ENCODE measurements at places on chromosomes 3 and 15.

GRCh38 chr3:195297446-195297845, 26.5 kb upstream of the XXYLT1 start:
- no peak for DNase-seq

GRCh38 chr3:32256206-32256605, 17.7 kb downstream of the CMTM8 start:
- DNase-seq: no peak

GRCh38 chr3:127427156-127427555, 139.3 kb upstream of the PRR20G start:
- peak; percentile 72 for DNase-seq

DNA sequence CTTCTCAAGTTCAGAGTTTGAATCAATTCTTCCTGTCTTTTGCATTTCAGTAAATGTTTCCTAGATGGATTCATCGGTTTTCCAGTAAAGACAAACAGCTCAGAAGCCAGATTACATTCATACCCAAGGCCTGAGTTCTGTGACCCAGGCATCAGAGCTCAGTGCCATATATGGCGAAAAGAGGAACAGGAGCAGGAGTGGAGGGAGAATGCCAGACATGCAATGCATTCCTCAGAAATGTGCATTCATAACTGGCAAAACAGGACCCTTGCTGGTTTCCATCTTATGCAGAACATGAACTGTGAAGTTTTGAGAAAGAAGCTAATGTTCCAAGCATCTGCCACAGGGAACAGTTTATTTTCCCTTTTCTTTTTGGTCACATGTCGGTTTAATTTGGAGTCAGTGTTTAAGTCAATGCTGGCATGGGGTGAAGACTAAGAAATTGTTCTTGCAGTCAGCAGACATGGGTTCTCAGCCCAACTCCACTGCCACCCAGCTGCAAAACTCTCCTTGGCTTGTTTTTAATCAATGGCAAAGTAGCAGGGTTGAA, 116.5 kb downstream of the LPP start:
- no peak for DNase-seq

GRCh38 chr3:111956449-111956848, 22.4 kb upstream of the ABHD10 start:
- DNase-seq: no peak

GRCh38 chr3:129526121-129526900, 2.1 kb upstream of the RHO start:
- DNase-seq: no peak

DNA sequence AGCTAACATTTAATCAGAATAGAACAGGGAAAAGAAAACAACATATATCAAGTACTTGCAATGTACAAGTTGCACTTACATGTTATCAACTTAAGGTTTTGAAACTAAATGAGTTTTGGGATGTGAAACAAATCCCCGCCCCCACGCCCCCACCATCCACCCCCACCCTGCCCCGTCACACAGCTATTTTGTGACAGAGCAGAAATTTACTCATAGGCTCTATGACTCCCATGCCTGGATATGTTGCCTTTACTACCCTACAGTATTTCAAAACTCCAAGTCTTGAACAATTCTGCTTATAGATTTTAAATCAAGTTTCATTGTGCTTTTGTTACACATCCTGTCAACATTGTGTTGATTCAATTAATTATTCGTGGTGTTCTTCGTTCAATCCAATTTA, 18.1 kb upstream of the IL1RAP start:
- no peak for DNase-seq

DNA sequence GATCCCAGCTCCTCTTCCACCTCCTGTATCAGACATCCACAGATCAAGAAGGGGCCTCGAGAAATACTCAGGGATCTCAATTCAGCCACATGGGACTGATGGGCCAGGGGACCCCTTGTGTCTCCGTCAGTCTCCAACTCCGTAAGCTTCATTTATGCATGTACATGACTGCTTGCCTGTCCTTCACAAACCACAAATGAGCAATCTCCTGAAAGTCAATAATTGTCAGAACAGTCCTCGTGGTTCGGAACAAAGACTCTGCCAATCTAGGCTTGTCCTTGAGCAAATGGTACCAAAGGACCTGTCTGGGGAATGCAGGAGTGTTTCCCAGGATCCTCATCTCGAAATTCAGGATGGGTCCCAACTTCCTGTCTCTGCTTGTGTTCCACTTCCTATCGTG, 20.8 kb downstream of the SLC12A8 start:
- no peak for DNase-seq

GRCh38 chr15:60593170-60593478, 114.2 kb upstream of the ICE2 start:
- DNase-seq: no peak

DNA sequence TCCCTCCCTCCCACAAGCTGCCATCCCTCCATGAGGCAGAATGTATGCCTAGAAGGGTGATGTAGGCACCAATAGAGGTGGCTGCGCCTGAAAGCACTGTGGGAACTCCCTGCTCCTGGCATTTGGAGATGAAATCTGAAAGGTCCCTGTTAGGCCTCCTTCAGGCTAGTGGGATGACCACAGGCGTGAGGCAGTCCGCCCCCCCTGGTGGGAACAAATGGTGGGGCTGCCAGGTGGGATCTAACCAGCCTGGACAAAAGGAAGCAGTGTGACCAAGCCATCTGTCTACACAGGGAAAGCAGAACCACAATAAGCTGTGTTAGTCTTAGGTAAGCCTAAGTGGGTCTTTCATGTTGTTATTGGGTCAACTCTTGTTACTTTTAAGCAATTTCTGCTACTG, 25.3 kb downstream of the IL5RA start:
- no peak for DNase-seq

DNA sequence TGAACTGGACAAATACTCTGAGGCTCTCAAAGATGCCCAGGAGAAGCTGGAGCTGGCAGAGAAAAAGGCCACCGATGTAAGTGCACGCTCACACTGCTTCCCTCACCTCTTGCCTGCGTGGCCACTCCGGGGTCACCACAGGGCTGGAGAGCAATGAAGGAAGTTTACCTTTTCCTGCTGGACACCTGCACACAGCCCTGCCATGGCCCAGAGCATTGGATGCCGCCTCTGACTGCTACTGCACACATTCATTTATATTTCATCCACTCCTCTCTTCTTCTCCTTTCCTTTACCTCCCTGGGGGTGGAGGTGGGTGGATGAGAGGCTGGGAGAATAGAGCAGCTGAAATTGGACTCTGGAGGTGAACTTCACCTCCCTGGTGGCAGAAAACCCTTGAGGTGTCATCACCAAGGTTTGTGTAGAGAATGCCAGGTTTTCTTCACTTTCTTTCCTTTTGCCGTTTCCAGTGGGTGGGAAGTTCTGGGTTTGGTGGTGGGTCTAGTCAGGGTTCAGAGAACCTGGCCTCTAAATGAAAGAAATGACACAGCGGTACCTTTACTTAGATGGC, 1.6 kb downstream of the TPM1 start:
- no peak for DNase-seq

DNA sequence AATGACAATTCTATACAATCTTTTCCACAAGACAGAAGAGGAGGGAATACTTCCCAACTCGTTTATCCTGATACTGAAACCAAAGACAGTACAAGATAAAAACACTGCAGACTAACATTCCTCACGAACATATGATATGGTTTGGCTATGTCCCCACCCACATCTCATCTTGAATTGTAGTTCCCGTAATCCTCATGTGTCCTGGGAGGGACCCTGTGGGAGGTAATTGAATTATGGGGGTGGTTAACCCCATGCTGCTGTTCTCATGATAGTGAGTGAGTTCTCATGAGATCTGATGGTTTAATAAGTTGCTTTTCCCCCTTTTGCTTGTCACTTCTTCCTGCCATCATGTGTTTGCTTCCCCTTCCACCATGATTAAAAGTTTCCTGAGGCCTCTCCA, 83.9 kb upstream of the PROK2 start:
- no peak for DNase-seq

GRCh38 chr3:46662771-46663551, 30.5 kb downstream of the ALS2CL start:
- peak; percentile 94 for DNase-seq

DNA sequence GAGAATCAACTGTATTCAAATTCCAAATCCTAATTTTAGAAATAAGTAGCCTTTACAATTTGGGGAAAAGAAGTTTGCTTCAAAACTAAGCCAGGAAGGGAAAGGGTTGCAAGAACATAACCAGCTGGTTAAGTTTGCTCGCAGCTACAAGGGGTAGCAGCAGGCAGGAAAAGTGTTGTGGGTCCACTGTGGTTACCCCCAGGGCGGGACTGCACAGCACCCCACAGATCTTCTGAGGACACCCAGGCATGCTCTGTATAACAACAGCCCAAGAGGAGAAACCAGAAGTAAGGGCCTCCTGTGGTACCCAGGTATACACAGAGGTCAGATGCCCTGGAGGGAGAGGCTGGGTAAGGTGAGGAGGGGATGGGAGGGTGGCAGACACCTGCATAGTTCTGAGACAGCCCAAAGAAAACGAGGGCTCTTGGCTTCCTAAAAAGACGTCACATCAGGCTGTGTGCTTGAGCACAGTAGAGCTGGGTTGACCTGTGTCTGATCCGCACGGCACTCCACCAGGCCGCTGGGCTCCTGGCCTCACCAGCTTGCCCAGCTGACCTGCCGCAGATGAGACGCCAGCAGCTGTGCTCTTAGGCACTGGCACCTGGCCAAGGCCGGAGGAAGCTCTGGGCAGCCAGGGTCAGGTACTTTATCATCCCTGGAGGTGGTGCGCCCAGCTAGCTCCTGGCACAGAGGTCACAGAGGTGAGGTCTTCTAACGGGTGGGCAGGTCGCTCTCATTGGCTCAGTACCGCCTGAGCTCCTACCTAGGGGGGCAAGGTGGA, 81.8 kb upstream of the SNRPA1 start:
- no peak for DNase-seq

DNA sequence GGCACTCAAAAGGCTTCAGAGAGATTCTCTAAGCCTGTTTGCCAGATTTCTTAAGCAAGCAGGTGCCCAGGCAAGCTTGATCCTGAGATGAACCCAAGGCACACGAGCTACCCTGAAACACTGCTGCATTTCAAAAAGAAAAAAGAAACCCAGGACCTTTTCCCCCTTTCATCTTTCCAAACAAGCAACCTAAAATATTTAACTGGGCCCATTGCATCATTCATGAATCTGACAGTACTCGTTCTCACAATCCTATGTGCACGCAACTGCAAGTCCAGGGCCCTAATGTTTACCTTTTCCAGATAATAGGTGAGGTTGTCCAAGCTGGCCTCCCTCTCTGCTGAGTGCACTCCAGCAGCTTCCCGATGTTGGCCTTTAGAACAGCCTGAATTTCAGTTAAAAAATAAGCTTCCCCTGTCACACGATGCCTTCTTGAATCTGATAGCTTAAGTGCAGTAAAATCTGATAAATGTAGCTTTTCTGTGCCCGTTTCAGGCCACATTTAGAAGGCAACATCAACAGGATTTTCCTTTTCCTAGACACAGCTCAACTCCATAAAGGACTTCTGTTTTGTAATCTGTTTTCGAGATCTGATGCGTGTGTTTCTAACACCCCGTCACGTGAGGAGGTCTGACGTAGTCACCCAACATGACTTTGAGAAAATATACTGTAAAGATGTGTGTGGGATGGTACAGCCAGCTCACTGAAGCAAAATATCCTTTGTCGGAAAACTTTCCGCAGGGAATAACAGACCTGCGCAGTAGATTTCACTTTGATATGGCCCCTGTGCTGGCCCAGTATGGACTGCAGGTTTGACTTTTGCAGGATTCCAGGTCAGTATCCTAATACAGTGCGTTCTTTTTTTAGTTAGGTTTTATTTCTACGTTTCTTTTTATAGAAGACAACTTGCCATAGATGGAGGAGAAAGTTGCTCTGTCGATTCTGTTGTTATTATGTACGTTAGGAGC, 55.1 kb upstream of the RASA2 start:
- no peak for DNase-seq

- no peak for DNase-seq
These were observed 11.6 kb upstream of the PLOD2 start for GRCh38 chr3:146172586-146172985.

DNA sequence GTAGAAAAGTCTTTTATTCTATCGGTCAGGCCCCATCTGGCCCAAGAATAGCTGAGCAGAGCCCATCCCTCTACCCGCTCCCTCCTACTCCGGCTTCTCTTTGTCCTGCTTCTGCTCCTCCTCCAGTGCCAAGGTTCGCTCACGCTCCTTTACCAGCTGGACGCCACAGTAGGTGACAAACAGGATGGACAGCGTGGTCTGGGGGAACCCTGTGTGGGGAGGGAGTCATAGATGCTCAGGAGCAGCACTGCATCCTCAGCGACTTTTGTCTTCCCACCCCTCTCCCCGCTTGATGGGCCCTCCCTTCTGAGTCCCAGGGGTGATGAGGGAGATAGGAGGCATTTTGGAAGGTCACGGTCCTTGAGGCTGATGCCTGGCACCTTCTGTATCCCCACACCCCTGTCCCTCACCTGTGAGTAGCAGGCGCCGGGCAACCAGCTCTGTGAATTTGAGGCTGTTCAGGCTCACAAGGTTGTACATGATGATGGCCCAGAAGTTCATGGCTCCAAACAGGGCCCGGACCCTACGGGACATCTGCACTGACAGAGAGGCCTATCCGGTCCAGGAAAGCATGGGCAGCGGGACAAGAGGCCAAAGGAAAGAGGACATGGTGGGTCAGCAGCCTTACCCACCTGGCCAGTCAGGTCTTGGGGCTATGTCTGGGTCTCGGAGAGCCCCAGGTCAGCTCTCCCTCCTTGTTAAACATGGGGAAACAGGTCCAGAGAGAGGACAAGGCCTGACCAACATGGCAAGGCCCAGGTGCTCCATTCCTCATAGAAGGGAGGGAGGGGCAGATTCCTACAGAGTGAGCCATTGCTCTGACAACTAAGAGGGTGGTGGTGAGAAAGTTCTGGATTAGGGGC, 7.6 kb downstream of the KLHL40 start:
- DNase-seq: no peak

- DNase-seq: no peak
These were observed 327.1 kb upstream of the GOLIM4 start for GRCh38 chr3:168422843-168423242.

- no peak for DNase-seq
These were observed 31.1 kb downstream of the CYFIP1 start for GRCh38 chr15:22949074-22949547.

DNA sequence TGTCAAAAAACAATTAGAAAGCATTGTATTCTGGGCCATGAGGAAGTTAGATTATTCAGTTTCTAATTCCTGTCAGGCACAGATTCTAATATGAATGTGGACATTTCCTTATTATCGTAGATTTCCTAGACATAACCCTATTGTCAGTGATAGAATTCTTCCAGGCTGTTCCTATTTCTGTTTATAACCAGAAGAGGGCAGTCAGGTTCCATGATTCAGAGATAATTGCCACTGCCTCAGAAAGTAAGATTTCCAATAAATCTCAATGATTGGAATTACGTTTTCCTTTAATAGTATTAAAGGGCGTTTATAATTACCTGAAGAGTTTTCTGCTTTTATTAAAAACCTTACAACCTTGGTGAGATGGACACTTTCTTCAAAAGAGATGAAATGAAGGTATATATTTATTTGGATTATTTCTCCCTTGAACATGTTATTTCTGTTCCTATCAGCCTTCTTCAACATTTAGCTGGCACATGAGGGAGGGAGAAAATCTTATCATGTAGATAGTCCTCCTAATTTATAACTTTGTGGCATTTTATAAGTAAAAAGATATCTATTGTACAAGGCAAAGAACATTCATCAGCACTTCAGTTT, 439.2 kb downstream of the MCTP2 start:
- DNase-seq: no peak
